Fibroblast of skin of right biceps (primary cell): ENCODE measurements at places on chromosomes 12 and 14.
A peak's percentile ranks its signal among the peaks of the same experiment; 100 is the strongest.

GRCh38 chr12:27193106-27193505 is 51.0 kb upstream of the STK38L start:
- DNase-seq = peak; percentile 88

GRCh38 chr12:94322346-94322745 is 137.3 kb downstream of the CEP83 start:
- DNase-seq = no peak

DNA sequence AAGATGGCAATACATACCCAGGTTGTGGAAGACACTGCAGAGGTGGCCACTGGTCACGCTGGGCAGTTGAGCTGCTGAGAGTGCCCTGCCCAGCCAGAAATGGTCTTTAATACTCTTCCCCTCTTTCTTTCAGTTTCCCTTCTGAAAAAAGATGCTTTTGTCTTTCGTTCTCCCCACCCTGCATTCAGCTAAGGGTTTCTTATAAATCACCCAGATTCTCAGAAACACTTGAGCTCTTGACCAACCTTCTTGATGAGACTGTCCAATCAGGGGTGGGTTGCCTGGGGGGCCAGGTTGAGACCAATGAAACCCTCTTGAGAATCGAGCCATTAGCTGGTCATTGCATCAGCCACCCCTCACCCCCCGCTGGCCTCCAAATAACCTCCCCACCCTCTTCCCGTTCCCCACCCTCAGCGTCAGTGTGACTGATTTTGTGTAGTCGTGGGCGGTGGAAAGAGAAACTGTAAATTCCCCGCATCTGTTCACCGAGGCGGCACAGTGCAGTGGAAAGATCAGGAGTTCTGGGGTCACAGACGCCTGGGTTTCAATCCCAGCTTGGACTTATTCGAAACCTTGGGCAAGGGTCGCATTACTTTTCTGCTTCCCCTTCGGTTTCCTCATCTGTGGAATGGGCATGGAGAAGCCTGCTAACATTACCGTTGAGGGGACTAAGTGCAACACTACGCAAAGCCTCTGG is 52.3 kb downstream of the SLC25A47 start:
- peak; percentile 97 for DNase-seq

- DNase-seq = no peak
These were observed 19.2 kb downstream of the EPS8 start for GRCh38 chr12:15770021-15770420.

DNA sequence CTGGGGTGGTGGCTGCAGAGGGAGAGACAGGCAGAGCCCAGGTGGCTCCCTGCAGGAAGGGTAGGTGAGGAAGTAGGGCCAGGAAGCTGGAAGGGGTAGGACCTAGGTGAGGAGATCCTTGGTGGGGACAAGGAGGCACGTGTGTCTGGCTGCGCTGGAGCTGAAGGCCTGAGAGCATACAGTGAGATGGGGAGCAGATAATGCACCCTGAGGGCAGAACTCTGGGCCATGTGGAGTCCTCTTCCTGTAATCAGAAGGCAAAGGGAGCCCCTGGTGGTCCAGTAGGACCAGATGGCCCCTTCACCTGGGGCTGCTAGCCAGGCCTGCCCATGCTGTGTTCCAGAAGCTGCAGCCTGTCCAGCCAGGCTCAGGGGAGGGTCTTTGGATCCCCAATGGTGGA is 15.3 kb upstream of the KRT80 start:
- DNase-seq = no peak

DNA sequence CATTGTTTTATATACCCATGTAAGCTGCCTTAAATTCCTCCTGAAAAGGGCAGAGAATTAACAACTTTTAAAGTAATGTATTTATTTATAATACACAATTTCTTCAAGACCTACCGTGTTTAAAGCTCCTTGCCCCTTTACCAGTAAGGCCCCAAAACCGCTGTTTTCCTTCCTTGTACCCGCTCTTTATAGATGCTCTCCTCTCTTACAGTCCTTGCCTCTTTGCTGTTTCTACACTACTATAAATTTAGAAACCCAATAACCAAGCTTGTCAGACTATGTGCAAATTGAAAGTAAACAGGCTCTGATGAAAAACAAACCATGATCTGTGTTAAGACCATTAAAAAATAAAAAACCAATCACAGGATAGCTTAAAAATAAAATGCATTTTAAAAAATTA is 3.9 kb downstream of the MPHOSPH9 start:
- no peak for DNase-seq

- DNase-seq = peak; percentile 2
These were observed 159.9 kb upstream of the NOS1 start for GRCh38 chr12:117521346-117521745.

DNA sequence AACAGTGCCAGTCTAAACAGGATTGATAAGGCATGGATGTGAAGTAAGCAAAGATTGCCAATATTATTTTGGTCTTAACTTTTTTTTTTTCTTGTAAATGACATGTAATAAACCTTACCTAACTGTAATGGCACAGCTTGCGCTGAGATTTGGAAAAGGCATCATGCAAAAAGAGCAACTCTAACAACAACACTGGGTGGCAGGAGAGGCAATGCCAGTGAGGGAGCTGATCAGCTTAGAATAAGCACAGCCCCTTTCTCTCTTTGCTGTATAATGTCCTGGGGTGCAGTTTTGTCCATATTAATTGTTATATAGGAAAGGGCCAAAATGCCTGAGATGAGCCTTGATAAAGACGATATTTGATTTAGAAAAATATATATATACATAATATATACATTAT is 1589.7 kb upstream of the FLRT2 start:
- DNase-seq = no peak

DNA sequence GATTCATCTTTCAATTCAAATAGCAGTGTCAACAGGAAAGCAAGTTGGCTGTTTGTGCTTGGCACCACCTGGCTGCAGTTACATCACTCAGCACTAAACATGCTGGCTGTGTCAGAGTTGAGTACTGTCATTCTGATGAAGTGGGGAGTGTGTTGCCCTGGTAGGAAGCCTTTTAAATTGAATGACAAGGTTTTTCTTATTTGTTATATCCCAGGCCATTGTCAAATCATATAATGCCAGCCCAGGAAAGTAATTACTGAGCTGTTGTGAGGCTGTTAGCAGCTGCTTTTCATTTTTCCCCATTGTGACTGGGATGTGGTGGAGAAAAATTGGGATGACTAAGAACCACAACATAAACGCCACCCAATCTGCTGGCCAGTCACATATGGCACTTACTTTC is 106.5 kb upstream of the PRKD1 start:
- peak; percentile 26 for DNase-seq

GRCh38 chr12:26953447-26953846 is 15.2 kb downstream of the FGFR1OP2 start:
- no peak for DNase-seq

GRCh38 chr14:91714805-91715204 is 17.1 kb downstream of the CATSPERB start:
- no peak for DNase-seq

DNA sequence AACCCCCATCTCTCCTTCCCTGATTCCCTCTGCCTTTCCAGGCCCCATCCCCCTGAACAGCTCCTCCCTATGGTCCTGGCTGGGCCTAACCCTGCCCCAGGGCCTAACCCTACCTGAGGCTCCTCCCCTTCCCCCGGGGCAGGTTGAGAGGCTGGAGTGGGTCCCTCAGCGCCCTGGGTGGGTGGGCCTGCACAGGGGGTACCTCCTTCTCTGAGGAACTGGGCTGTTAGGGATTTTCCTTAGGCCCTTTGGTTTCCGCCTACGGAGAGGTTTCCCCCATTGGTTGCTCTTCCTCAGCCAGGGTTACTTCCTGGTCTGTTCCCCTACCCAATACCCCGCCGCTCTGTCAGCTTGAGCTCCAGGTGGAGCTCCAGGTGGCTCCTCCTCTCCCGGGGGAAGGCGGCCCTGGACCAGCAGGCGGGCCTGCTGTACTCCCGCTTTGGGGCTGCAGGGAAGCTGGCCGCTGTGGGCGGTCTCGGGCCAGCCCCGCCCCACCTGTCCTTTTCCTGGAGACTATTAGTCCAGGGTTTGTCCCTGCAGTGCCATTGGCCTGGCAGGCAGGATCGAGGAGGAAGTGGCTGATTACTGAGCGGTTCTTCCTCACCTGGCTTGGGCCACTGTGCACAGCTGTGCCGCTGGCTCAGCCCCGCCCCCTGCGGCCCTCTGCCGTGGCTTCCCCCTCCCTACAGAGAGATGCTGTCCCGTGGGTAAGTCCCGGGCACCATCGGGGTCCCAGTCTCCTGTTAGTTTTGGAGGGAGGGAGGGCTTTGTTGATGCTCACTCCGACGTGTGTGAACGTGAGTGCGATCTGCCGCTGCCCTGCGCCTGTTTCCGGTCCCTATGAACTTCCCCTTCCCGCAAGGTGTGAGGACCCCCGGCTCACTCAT is 2.5 kb downstream of the C12orf57 start:
- no peak for DNase-seq

DNA sequence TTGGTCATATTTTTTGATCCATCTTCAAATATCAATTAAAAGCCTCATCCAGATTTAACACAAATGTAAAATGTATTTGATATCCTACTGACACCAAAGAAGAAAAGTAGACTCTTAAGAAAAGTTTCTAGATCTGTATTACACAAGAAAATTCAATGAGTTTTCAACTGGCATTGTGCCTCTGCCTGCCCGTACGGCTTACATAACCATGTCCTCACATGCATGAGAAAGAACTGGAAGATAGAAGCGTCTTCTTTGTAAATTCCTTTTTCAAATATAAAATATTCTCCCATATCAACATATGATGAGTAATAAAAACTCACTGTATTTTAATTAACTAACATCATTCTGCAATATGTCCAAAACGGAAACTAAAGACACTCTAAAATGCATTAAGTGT is 7.2 kb downstream of the ANKS1B start:
- no peak for DNase-seq

GRCh38 chr14:103846543-103847450 is 578 bp downstream of the PPP1R13B start:
- peak; percentile 22 for DNase-seq

DNA sequence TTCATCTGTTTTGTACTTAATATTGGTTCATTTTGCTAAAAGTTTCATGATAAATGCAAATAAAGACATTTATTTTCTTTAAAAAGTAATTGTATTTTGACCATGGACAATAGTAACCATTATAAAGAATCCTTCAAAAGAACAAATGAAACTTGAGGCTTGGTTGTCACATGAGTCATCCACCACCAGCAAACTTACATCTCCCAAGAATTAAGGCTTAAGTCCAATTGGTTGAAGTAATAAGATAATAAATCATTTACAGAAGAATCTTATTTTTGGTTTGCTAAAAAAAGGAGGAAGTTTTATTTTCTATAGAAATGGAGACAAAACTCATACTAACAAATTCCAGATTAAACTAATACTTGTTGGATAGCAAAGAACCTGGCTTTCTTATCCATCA is 84.8 kb upstream of the KITLG start:
- DNase-seq = peak; percentile 72

DNA sequence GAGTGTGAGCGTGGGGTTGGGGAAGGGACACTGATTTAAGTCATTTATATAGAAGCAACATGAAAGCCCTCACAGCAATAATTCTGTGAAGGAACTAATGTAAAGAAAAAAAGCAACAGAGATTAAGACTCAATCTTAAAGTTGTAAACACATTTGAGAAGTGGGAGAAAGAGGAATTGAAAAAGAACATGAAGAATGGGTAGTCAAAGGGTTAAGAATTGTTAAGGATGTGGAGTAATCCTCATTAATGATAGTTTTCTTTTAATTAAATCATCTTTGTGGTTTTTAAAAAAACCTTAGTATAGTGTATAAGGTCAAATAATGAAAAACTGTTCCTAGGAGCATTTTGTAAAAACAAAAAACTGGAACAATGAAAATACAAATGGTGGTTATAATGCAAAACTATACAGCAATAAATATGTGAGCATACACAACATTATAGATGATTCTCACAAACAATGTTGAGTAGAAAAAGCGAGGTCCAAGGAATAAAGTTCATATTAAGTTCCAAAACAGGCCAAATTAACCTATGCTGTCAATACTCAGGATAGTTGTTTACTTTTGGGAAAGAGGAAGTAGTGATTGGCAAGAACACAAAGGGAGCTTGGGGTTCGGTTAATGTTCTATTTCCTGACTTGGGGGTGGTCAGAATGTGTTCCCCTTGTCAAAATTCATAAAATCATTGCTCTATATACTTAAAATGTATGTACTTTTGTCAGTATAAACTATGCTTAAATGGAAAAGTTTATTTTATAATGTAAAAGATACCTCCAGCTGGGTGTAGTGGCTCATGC is 120.4 kb upstream of the ATF7IP start:
- no peak for DNase-seq

DNA sequence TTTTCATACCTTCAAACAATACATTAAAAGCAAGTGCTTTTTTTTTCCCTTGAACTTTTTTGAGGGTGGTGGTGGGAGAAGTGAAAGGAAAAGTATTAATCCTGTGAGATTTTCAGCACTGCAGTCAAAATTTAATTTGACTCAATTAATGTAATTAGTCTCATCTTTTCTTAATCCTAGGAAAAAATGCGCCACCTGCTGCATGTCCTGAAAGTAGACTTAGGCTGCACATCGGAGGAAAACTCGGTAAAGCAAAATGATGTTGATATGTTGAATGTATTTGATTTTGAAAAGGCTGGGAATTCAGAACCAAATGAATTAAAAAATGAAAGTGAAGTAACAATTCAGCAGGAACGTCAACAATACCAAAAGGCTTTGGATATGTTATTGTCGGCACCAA is 52.2 kb downstream of the SPATA7 start:
- no peak for DNase-seq

DNA sequence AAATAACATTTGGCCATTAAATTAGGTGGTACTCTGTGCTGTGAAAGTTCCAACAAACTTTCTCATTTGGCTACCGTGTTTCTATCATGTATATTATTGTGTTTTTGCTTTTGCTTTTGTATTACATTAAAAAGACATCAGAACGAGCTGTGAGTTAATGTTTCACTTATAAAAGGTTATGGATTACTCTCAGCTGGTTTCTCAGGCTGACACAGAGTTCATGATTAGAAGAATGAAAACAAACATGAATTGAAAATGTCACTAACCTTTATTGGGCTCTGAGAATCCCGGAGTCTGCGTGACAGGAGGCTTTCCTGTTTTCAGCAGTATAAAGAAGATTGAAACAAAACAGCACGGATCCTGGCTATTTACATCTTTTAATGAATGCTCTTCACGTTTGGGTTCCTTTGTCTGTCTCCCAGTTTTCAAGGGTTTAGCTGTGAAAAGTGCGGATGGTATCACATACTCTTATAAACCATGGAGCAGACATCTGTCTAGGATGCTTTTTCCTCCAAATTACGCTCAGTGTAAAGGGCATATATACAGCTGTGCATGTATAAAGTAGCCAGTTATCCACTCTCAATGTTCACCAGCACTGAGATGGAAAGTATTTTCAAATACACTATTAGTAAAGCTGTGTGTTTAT is 153.6 kb downstream of the PTCSC3 start:
- no peak for DNase-seq
